ENCODE measurements at places on chromosomes 6 and 20.

DNA sequence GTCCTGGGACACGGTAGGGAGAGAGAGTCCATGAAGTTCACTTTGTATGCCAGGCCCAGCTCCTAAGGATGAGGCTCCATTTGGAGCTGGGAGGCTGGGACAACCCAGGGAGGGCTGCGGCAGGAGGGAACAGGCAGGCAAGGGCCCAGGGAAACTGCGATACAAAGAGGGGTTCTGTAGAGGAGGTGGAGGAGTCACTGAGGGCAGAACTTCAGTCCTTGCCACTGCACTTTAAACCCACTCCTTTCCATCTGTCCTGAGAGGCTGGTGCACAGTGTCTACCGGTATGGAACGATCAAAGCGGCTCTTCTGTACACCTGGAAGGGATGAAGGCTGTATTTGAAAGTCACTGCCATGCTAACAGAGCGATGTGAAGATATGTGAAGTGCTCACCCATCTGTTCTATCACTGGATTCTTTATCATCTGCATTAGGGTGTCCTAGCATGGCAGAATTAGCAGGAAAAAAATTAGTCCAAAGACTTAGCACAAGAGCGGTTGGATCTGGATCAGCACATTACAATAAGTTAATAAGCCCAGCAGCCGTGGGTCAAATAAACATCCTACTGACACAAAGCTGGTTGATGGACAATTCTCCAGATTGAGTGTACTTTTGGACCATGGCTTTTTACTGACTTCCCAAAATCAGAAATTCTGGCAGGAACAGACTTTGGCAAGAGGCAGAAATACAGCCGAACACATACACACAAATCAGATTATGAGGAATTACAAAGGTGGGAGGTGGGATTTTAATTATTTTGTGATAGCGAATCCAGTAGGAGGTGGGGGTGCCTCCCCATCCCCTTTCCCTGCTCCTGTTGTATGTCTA lies 20.9 kb upstream of the ZFAND3 start:
- no peak for DNase-seq

DNA sequence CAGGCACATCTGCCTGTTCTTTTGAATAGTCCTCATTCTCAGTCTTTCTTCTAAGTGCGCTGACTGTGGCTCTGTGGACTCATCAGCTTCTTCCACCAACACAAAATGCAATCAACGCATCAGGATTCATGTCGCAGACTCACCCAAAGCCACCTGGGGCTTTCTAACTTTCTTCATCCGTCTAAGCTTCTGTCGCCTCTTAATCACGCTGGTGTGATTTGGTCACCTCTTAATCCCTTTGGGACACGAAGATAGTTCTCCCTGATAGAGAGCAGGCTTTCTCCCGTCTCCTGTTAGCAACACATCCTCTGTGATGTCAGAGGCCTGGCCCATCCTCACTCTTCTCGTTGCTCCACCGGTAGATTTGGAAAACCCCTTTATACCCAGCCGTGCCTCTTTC lies 78.0 kb upstream of the FOXQ1 start:
- no peak for DNase-seq

DNA sequence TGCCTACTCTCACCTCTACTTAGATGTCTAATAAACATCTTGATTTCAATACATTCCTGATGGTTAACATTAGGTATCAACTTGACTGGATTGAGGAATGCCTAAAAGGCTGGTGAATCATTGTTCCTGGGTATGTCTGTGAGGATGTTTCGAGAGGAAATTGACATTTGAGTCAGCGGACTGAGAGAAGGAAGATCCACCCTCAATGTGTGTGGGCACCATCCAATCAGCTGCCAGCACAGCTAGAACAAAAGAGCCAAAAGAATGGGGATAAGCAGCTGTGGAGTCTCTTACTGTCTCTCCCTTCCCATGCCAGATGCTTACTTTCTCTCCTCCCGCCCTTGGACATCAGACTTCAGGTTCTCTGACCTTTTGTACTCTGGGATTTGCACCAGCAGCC lies 128.6 kb upstream of the HS3ST5 start:
- DNase-seq: no peak

DNA sequence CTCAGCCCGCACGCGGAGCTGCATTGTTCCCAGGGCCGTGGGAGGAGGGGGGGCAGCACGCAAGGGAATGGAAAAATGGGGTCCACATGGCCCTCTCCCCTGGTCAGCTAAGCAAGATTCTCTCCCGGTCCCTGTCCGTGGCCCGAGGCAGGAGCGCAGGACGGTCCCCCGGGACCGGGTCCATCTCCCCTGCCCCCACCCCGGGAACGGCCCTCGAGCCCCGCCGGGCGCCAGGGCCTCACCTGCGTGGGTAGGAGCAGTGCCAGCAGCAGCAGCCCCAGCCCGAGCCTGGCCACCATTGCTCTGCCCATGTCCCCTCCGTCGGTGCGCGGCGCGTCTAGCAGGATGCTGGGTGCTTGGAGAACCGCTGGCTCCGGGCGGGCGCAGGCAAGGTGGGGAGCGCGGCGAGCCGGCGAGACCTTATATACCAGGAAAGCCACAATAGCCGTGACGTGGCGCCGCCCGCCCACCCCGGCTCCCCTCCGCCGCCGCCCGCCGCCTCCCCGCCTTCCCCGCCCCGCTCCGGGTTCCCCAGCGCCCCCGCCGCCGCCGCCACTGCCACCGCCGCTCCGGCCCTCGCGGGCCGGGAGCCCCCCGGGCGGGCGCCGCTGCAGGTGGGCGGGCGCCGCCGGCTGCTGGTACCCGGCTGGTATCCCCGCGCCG lies at the start of gene CD24:
Gene CD24, minus strand, starts transcription at position 394 of the 663 bp plus-strand sequence. Its CDS starts 83 bp downstream, at position 311.
- DNase-seq: no peak

GRCh38 chr6:110415086-110415916 lies at the start of gene DDO:
TSS of gene DDO (minus strand) at chr6:110415575. CDS start at chr6:110413462, 2,113 bp downstream.
- no peak for DNase-seq

All from effector CD4-positive, alpha-beta T cell (primary cell).